ENCODE measurements at places on chromosomes 12 and 14. TPM values are rescaled to one million over a fixed set of nuclear protein-coding genes. Genes with fewer than 3 reads are reported as not detected.

The IFNG-AS1 gene
- 3.6 TPM for total RNA-seq

The HELB gene
- 58.0 TPM for total RNA-seq

The KRT79 gene
- total RNA-seq, result not detected

The HOXC10 gene
- total RNA-seq, result not detected

The MGST1 gene
- 0.46 TPM for total RNA-seq

The TMCC3 gene
- total RNA-seq, result 0.37 TPM

The POTEG gene
- not detected for total RNA-seq

The CHFR gene
- 94.7 TPM for total RNA-seq

The BCL2L2 gene
- total RNA-seq, result 5.0 TPM

The ADAM21 gene
- not detected for total RNA-seq

The POTEM gene
- total RNA-seq, result not detected

The CLEC4C gene
- not detected for total RNA-seq

The ITGB7 gene
- total RNA-seq, result 751 TPM

The STON2 gene
- 1.1 TPM for total RNA-seq

The SLC10A1 gene
- not detected for total RNA-seq

Measured in T-helper 1 cell treated with Interleukin-12 subunit alpha and Interleukin-12 subunit beta and Interleukin-4 antibody, amounts not matched to agents 30 ng/mL and 1 ng/mL, for 36 hours (primary cell).